ENCODE measurements at places on chromosomes 2 and 18.

GRCh38 chr2:8704906-8705305 is 23.1 kb downstream of the ID2 start:
- DNase-seq: no peak

DNA sequence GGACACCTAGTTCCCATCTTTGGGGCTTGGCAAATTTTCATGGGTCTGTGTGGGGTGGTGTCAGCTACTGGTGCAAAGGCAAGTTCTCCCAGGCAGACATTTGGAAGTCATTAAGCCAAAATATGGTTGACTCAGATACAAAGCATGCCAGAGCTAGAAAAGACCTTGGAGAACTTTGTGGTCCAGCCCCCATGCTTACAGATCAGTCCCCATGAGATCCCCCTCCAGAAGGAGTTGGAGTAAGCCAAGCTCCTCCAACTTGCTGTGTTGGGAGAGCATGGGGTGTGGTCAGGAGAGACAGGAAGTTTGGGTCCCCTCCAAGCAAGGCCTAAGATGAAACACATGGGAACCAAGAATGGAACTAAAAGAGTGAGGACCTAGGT is 224.5 kb downstream of the CYP26B1 start:
- DNase-seq: no peak

GRCh38 chr2:126657636-126658318 is 1.8 kb downstream of the GYPC start:
- peak; percentile 82 for DNase-seq

DNA sequence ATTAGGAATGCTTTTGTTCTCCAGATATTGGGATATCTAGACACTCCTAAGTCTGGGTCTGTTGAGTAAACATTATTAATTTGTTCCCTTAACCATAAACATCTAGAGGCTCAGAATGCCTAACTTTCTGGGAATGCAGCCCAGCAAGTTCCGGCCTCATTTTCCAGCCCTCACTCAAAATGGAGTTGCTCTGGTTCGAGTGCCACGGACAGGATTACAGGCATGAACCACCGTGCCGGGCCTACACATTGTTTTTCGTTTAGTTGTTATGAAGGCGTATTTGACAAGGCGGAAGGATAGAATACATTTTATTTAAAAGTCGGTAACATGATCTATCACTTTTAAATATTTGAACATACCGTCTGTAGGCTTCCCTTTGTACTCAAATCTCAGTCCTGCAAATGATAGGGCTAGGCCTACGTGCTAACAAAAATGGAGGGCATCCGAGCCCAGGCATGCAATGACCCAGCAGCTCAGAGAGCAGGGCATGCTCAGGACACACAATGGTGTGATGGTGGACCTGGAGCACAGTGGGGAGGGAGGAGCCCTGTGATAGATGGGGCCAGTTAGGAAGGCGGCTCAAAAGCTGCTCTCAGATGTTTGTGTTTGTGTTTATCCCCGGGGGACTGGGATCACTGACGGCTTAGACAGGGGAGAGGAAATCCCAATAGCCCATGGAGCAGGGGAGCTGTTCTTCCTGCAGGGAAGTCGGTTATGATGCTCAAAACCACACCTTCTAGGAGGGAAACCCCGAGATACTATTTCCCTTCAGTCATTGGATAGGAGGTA is 2.9 kb upstream of the SCYGR1 start:
- DNase-seq: no peak

DNA sequence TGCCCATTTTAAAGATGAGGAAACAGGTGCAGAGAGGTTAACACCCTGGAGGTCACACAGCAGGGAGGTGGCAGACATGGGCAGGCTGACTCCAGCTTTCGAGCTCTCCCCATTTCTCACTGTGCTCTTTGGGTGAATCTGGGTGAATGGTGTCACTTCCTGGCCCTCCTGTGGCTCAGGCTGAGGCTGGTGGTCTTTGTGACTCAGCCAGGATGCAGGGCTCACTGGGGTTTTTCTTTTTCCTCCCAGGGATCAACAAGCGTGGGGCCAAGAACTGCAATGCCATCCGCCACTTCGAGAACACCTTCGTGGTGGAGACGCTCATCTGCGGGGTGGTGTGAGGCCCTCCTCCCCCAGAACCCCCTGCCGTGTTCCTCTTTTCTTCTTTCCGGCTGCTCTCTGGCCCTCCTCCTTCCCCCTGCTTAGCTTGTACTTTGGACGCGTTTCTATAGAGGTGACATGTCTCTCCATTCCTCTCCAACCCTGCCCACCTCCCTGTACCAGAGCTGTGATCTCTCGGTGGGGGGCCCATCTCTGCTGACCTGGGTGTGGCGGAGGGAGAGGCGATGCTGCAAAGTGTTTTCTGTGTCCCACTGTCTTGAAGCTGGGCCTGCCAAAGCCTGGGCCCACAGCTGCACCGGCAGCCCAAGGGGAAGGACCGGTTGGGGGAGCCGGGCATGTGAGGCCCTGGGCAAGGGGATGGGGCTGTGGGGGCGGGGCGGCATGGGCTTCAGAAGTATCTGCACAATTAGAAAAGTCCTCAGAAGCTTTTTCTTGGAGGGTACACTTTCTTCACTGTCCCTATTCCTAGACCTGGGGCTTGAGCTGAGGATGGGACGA is 13.2 kb downstream of the ITM2C start:
- DNase-seq: no peak

DNA sequence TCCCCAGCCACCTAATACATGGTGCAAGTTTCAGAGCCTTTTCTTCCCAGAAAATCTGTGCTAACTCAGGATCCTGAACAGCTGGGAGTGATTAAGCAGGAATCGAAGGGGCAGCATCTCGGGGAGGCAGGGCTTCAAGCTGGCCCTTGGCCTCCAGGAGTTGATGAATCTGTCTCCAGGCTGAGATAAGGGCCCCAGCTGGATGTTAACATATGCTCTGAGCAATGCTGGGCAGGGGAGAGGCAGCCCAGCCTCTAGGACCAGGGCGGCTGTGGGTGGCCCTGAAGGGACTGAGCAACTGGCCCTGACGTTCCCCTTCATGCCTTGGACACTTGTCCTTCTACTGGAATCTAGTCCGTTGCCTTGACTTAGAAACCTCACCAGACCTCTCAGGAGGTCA is 84.1 kb upstream of the EPC2 start:
- no peak for DNase-seq

DNA sequence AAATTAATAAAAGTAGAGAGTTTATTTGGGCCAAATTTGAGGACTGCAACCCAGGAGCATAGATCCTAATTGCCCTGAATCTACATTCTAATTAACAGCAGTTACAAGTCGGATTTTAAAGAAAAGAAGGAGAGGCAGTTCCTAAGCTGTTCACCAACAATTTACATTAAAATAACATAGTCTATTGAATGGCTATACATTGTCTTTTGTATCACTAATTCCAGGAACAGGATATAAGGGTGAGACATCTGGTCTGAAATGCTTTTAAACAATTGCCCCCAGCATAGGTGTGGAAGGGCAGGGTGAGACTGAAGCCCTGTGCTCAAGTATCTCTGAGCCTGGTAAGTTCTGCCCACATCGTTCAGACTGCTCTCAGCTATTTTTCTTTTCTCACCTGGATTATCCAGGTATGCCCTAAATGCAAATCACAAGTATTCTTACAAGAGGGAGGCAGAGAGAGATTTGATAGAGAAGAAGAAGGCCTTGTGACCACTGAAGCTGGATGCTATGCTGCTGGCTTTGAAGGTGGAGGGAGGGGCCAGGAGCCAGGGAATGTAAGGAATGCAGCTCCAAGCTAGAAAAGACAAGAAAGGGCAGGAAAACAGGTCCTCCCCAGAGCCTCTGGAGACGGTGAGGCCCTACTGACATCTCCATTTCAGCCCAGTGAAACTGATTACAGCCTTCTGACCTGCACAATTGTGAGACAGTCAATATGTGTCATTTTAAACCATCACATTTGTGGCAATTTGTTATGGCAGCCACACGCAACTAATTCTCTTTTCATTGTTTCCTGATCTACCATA is 189.4 kb upstream of the ARL4C start:
- DNase-seq: no peak

GRCh38 chr18:24514439-24514838 is 54.0 kb downstream of the HRH4 start:
- peak; percentile 22 for DNase-seq

DNA sequence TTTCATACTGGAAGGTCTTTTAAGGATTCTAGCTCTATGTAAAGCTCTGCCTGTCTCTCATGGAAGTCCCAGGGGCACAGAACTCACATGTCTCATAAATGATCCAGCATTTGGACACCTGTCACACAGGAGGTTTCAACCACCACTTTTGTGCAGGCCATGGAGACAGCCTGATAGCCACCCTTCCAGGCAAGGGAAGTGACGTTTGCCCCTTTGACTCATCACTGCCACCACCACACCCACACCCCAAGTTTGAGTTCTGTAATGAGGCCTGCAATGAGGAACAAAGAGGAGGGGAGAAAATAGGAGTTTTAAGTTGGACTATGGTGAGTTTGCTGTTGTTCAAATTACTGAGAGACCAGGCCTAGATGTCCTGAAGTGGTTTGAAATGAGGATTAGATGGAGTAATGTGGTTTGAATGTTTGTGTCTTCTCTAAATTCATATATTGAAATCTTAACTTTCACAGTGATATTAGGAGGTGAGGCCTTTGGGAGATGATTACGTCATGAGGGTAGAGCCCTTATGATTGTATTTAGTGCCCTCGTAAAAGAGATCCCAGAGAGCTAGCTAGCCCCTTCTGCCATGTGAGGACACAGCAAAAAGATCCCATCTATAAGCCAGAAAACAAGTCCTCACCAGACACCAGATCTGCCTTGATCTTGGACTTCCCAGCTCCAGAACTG is 175.3 kb upstream of the EPHA4 start:
- DNase-seq: no peak

GRCh38 chr2:169129703-169130243 is 60.4 kb downstream of the DHRS9 start:
- DNase-seq: no peak

GRCh38 chr18:48975120-48975816 is 24.5 kb upstream of the SMAD7 start:
- DNase-seq: no peak

DNA sequence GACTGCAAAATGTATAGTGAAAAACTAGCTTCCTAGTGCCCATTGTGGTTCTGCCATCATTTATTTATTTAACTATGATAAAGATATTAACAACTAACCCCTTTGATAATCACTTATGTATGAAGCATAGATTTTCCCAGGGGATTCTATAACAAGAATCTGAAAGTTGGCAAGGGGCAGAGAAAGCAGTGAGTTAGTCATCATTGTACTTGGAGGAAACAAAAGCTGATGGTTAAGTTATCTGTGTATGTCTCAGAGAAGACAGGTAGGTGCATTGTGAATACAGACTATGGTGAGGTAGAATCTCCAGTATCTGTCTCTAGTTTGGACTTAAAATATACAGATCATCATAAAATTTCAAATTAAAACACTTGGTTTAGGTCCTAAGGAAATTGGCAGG is 2159.1 kb upstream of the CELF4 start:
- DNase-seq: no peak

DNA sequence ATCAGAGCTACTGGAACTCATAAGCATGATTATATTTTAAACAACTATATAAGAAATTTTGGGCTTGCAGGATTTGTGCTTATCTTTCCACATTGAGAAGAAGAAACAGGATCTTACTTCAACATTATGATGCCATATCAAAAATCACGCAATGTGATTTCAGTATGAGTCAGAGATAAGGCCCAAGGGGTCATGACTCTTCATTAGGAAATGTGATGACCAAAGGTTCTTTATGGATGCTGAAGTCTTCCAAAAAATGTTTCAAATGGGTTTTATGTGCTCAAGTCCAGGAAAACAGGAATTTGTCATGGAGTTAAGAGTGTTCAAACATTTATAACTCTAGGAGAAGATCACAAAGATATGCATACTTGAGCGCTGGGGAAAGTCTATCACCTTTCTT is 7.8 kb upstream of the SERPINB2 start:
- no peak for DNase-seq

DNA sequence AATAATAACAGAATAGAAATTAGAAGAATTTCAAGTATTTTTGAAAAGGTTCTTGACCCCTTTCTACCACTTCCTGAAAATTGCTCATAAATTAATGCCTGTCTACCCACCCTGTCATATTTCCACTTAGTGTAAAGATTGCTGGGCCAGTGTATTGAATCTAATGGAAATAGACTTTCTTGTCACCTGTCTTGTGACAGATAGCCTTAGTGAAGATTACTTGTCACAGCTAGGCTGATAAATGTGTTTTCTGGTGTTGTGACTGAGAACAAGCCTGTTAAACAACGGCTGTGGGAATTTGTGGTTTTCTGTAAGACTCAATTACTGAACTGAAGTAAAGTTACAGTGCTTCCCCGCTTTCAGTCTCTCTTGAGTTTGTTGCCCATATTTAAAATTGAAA is 37.0 kb downstream of the PIK3C3 start:
- no peak for DNase-seq

DNA sequence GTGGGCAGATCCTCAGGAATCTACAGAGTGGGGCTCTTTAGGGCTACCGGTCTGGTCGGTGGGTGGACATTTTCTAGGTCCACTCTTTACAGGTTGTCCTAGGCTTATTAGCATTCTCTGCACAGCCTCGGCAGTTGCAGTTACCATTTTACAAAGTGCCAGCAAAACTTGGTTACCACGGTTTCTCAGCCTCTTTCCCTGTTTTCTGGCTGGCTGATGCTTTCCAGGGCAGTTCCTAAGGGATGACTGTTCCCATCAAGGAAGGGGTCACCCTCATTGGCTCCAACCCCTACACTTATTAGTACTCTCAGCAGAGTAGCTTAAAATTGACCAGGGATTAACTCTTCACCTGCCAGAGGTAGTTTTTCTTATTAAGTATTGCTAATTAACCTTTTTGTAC is 2.0 kb upstream of the AQP4 start:
- DNase-seq: no peak

DNA sequence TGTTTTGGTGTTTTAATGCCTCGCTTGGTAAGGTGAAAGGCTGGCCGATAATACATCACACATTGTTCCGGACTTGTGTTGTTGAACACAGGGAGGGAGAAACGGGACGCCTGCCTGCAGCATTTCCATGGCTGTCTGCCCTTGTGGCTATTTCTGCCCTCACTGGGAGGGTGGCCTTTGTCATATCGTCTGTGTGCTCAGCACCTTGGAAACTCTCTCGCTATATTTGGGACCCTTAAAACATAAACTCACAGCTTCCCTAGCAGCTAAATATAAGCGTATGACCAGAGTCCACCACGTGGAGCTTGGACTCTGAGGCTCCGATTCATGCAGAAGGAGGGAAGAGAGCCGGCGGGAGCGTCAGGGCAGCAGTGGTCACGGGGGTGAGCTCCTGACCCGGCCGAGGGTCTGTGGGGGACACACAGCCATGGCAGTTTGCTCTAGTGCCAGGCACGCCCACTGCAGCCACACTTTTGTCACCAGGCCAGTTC is 111.7 kb downstream of the SH3BP4 start:
- DNase-seq: no peak

Measured in Panc1 (cell line).